NCI-H2107 (cell line): ENCODE measurements at places on chromosomes 11 and 22.

- no peak for DNase-seq
Measured at GRCh38 chr22:48267681-48268080, 1505.2 kb downstream of the TBC1D22A start.

DNA sequence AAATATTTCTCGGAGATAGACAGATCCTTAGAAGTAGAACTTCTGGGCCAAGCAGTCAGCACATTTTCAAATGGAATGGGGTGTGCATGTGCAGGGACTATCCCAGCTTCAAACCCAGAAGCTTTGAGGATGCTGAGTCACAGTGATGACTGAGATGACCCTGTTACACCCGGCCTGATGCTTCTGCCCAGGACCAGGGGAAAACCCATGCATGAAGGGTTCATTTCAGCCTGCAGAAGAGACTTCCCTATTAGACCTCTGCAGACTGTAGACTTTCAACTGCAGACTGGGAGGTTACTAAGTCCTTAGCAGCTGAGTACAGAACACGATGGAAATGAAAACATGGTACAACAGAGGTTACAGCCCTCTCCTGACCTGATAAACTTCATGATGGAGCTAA lies 3.6 kb upstream of the OR2AT4 start:
- DNase-seq: no peak

GRCh38 chr22:48849963-48850657 lies 977.6 kb downstream of the BRD1 start:
- no peak for DNase-seq

GRCh38 chr22:45905326-45905923 lies 71.5 kb downstream of the WNT7B start:
- no peak for DNase-seq

- DNase-seq: no peak
Measured at GRCh38 chr11:27532652-27533325, 26.2 kb upstream of the LIN7C start.

DNA sequence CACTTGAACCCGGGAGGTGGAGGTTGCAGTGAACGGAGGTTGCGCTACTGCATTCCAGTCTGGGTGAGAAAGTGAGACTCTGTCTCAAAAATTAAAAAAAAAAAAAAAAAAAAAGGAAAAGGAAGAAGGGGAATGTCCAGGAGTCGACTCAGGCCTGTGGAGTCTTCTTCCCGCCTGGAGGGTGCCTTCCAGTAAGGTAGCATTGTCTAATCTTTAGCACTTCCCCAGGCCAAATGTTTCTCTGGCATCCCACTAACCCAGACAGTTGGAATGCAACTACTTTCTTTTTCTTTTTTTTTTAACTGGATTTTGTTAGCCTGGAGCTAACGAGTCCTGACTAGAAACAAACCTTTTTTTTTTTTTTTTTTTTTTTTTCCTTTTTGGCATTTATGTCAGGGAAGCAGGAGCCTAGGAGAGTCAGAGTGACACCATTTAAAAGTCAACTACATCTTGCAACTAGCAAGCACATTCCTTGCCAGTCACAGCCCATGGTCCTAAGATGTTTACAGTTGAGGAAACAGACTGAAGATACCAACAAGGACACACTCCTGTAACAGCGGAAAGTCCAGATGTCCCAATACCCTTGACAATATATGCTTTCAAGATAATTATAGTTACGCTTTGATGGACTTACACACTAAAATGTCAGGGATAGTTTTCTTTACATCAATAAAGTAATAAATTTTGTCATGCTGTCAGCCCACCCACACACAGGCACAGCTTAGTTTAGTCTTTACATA lies 10.6 kb downstream of the PLET1 start:
- no peak for DNase-seq

GRCh38 chr11:94533206-94533605 lies 10.5 kb upstream of the FUT4 start:
- no peak for DNase-seq
